ENCODE measurements at places on chromosomes 11 and 22.

DNA sequence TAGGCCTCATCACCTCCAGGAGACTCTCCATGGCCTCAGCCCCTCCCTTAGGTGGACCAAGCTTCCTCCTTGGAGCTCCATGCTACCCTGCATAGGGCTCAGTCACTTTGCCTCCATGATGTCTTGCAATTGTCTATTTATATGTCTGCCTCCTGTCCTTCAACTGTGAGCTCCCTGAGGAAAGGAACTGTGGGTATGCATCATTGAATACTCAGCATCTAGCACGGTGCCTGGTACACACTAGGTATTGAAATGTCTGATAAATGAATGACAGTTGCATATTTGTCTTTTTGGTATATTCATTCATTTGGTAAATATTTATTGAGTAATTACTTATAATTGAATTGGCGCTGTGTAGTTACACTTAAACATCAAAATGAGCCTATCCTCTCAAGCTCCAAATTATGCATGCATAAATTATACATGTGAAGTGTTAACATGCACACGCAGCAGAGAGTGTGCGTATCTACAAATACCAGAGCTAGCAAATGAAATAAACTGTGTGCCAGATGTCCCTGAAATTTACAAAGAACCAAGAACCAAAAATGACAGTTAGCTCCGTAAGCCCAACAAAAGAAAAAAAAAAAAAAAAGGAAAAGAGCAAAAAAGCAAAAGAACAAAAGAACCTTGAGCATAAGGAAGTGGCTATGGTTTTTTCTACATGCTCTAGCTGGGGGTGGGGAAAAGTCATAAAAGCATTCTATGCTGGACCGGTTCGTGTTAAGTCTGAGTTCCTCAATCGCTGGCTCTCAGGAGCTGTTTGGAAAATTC lies 25.2 kb downstream of the GRAP2 start:
- no peak for DNase-seq

DNA sequence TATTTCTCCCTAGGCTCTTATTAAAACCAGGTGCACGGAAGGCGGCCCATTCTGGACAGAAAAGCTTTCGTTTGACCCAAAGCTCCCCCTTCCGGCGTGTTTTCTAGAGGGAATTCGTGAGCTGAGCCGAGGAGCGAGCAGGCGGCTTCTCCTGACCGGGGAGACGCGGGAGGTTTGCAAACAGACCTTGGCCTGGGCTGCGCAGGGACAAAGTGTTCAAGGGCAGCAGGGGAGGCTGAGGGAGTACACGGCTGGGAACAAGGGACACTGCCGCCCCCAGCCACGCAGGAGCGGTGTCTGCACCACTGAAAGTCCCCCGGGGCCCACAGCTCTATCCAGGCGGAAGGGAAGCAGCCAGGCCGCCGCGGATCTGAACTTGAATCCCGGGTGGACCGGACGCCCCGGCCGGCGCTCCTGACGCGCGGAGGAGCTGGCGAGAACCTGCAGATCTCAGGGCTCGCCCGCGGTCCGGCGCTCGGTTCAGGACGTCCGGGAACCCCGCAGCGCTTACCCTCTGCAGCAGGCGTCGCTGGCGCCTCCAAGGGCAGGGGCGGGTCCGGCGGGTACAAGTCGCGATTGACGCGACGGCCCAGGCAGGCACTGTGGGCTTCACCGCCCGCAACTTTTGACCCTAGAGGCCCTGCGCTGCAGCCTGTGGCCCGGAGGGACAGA lies 101.9 kb downstream of the WT1 start:
- DNase-seq, result peak; percentile 18

GRCh38 chr22:34841331-34841771 lies 224.6 kb upstream of the ISX start:
- DNase-seq, result no peak

DNA sequence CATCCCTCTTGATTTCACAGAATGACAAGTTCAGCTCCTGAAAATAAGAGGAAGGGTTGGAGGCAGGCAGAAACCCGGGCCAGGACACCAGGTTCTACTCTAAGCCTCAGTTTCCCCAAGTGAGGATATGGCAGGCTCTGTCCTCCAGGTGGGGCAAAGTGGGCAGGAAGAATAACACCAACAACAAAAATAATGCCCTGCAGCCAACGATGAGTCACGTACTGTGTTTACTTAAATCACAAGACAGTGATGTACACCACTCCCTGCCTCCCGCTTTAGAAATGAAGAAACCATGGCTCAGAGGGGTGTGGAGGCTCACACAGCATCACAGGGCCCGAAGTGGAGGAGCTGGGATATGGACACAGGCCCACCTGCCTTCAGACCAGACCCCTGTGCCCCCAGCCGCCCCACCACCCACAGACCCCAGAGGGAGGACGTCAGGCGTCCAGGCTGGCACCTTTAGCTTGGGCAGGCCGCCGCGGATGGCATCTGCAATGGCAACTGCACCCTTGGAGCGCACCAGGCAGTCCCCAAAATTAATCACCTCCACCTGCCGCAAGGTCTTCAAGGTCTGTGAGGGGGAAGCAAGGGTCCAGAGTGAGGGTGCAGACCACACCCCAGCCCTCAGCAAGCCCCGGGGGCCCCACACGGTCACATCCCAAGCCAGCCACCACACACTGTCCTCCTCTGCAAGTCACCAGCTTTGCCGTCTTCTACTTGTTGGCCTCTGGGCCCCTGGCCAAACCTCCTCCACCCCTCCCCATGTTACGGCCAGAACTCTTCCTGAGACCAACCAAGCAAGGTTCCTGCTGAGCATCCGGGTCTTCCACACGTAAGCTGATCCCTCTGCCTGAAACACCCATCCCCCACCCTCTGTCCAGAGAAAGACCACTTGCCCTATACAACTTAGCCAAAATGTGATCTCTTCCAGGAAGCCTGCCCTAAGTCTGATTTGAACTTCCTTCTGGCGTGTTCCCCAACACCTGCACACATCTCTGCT lies 15.8 kb upstream of the CHADL start:
- no peak for DNase-seq

DNA sequence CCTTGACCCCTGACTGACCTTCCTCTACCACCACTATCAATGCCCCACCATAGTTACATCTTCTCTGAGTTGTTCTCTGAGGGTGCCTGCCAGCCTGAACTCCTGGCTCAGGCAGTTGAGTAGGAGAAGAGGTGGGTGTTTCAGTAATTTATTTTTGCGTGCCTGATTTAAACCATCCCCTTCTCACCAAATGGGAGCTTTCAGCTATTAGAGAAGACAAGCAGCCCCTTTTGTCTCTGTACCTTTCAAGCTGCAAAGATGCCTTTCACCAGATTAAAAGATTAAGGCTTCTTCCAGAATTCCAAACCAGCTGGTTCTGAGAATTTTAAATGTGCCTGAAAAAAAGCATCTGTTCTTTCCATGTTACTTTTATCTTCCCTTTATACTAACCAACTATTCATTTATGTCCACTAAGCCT lies 223.8 kb downstream of the FAM76B start:
- peak; percentile 66 for DNase-seq

DNA sequence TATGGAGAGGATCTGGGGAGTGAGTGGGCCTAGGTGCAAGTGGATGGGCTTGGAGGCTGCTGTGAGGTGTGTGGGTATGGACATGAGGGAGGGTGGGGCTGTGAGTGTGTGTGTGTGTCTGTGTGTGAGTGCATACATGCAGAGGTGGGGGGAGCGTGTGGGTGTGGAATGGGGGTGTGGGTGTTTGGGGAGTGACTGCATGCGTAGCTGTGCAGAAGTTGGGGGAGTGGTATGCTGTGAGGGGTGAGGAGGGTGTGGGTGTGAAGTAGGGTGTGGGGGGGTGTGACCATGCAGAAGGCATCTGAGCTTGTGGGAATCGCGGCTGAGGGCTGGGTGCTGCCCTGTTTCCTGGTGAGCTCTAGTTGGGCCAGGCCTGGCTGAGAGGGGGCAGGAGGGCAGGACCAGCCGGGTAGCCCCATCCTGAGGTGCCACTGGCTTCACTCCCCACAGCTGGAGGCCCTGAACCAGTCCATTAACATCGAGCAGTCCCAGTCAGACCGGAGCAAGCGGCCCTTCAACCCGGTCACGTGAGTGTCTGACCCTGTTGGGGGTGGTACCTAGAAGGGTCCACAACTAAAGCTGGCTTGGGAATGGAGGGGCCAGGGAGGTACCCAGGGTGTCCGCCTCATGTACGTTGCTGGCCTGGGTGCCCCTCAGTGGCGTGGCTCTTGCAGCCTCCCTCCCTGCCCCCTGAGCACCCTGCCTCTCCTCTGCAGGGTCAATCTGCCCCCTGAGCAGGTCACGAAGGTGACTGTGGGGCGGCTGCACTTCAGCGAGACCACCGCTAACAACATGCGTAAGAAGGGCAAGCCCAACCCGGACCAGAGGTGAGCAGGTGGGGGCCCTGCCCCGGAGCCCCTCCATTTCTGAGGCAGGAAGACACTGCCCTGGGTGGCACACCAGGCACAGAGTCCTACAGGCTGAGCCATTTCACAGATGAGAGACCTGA lies 16.5 kb downstream of the TMEM258 start:
- no peak for DNase-seq

DNA sequence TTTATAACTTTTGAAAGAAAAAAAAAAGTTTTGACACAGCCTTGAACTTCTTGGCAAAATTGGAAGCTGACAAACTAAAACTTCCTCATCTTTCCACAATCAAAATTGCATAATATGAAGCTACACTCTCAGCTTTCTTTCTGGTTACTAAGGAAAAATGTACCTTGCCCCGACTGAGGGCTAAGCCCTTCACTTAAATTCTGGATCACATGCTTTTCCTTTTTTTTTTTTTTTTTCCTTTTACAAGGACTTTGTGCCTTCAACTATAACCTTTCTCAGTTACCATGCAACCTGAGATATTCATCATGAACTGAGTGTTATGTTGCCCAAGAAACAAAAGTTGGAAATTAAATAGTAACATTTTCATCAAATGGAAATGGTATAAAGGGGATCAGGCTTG lies 188.5 kb upstream of the CARD18 start:
- no peak for DNase-seq

DNA sequence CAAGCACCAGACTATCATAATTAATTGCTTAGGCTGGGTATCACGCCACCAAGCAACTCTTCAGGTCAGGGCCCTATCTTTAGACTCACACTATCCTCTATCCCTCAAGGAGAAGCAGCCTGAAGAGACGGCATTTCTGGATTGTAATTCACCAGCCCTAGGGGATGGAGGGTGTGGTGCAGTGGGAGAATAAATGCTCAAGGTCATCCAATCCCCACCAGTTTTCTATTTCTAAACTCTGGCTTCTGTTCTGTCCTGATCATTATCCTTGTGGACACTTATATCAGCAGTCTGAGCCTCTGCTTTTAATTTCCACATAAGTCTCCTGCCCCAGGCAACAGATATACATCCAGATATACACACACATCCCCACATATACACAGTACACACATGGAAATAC lies 13.1 kb upstream of the SIK2 start:
- DNase-seq, result peak; percentile 29

- DNase-seq, result no peak
Measured at GRCh38 chr22:37204045-37204655, 8.1 kb downstream of the SSTR3 start.

DNA sequence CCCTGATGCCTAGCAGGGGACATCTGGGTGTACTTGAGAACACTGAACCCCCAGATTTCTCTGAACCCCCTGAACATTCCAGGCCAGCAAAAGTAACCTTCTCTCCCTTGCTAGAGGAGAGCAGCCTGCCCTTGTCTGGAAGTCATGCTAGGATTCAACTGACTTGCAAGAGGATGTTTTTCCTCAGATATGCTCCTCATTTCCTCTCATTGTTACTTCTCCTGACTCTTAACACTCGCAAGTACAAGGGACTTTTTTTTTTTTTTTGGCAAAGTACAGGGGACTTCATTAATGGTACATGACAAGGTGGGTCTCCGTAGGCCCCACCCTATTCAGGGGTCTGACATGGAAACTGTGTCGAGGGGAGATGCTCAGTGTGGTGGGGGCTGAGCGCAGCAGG lies 6.3 kb upstream of the MCHR1 start:
- DNase-seq, result no peak

DNA sequence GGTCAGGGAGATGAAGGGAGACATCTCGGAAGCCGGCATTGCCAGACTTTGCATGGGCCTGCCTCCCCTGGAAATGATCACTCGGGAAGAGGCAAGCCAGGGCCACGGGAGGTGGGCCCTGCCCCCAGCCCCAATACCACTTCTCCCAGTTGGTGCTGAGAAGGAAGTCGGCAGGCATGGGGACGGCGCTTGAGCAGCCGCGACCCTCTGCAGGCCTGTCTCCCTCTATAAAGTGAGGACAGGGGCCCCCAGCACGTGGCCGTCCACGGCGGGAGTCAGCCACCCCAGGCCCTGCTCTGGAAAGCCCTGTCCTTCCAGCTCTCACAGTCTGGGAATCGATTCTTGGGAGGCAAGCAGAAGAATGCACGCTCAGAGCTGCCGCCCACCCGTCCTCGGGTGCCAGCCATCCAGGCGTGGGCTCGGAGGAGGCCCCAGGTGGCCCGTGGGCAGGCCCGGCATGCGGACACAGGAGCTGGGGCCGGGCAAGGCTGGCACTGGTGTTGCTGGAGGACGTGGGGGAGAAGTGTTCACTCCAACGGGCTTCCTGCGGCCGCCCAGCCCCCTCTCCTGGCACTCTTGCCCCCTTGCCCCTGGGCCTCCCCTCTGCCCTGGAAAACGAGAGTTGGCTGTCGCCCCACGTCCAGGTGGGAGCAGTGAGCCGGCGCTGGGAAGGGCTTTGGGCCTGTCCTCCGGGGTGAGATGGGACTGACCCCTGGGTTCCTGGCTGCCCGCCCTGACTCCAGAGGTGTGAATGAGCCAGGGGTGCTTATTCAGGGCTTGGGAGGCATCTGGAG lies 77.5 kb downstream of the CACNA1I start:
- no peak for DNase-seq

- peak; percentile 9 for DNase-seq
Measured at GRCh38 chr11:6022956-6023355, 7.6 kb downstream of the OR56A1 start.

GRCh38 chr22:28788601-28789000 lies 11.8 kb downstream of the XBP1 start:
- no peak for DNase-seq

DNA sequence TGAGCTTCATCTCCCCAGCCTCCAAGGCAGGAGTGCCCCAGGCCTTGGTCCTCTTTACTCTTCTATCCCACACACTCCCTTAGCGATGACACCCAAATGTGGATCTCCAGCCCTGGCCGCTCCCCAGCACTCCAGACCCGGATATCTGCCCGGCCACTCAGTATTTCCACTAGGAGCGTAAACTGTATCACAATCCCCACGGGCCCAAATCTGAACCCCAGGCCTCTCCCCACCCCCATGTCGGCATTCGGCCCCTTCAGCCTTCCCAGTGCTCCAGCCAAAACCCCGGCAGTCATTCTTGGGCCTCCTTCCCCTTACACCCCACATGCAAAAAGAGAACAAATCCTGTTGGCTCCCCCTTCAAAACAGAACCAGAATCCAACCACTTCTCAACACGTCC lies 20.8 kb downstream of the WNT11 start:
- DNase-seq, result no peak

- no peak for DNase-seq
Measured at GRCh38 chr11:123314972-123315371, 115.1 kb upstream of the GRAMD1B start.

GRCh38 chr11:95266751-95267374 lies 35.9 kb upstream of the SESN3 start:
- DNase-seq, result no peak
